ENCODE measurements at places on chromosomes 7 and 10.

DNA sequence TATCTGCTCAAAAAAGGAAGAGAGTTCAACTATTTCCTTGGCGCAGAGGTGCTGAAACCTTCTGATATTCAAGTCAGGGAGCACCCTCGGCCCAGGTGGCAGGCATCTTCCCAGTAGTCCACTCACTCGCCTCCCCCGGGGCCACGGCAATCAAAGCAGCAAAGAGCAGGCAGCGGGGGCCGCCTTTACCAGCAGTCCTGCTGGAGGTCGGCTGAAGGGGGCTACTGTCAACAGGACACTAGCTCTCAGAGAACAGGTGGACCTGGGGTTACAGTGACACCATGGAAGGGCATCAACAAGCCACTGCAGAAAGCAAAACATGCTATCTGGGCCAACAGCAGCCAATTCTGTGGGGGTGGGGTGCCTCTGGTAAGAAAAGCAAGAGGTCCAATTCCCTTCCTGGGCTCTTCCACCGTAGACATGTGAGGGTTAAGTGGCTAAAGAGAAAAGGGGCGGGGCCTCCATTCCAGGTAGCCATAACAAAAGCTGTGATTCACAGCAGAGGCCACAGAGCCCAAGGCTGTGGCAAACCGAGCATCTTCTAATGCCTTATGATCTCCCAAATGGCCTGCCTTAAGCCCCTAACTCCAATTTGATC lies 9.4 kb downstream of the FZD9 start:
- DNase-seq: no peak

DNA sequence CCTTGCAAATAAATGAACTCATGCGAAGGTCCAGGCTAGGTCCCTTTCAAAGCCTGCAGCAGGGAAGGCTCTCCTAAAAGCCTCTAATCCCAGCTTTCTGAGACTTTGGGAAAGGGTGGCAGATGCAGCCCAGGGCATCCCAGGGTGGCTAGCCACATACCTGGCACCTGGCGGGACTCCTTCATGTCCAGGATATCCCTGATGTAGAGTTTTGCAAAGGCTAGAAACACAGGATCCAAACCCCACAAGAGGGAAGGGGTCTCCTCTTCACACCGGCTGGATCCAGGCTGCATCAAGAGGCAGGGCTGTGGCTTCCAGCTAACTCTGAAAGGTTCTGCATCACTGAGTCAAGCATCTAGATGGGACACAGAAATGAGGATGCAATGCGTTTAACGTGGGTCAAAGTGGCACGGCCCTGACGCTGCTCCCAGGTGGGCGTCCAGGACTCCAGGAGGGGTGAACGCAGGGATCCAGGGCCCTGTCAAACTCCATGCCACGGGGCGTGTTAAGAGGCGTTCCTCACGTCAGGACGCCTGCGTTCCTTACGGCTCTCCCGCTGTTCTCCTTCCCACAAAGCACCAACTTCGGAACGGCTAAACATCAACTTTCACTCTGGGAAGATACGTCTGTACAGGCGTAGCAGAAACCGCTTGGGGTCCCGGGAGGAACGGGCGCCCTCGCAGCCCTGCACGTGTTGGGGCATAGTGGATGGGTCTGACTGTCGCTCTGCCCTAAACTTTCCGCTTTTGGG lies 507 bp downstream of the STN1 start:
- DNase-seq: no peak

DNA sequence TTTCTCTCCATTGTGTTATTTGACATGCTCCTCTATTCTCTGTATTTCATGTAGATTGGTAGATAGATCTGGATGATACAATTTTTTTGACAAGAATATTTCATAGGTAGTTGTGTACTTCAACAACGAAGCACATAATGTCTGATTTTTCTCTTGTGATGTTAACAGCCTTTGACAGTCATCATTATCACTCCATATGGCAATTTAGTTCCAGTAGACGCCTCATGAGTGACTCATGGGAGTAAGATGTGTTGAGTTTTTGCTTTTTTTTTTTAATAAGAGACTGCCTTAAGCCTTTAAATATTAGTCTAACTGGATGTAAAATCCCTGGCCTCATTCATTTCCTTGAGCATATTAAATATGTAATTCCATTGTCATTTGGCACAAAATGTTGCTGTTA lies 123.5 kb upstream of the ZNF32 start:
- no peak for DNase-seq

DNA sequence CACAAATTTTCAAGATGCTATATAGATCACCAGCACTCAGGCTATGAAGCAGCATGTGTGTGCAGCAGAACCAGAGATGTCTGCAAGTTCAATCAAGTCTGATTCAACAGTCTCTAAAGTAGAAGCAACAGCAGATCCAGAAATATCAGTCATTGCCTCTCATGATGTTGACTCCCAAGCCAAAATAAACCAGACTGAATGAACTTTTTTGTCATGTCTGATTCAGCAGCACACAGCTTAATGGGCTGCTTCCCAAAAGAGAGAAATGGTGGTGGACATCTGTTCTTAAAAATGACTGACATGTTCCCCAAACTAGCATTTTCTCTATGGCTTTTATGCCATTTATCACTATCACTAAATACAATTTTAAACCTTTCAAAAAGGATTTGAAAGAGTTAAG lies 53.8 kb downstream of the TMEM26 start:
- no peak for DNase-seq

- DNase-seq: no peak
Measured at GRCh38 chr10:4633186-4633585, 192.8 kb upstream of the AKR1E2 start.

GRCh38 chr10:3148994-3149393 lies 23.6 kb downstream of the PITRM1 start:
- DNase-seq: no peak

- no peak for DNase-seq
Measured at GRCh38 chr10:77979221-77979620, 50.1 kb downstream of the POLR3A start.

GRCh38 chr7:151754142-151754590 lies 122.7 kb downstream of the PRKAG2 start:
- DNase-seq: no peak
